Activated CD8-positive, alpha-beta memory T cell treated with anti-CD3 and anti-CD28 coated beads for 4 hours (primary cell): ENCODE measurements at places on chromosomes 3 and 15.

DNA sequence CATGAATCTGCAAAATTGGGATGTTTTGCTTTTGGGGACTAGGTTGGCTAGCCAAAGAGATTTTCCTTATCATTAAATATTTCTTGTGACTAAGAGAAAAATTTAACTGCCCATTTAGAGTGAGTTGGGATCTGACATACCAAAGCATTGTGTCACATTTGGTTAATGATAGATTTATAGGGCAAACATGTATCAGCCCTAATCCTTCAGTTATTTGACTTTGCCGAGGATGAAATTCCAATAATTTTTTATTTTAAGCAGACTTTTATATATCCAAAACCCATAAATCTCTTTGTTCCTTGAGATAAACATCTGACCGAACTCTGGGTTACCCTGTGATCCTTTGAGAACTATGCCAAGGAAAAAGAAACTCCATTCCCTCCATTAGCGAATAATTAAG is 218.9 kb downstream of the CDIN1 start:
- DNase-seq: no peak

GRCh38 chr15:58221591-58222241 is 83.5 kb downstream of the AQP9 start:
- DNase-seq: no peak

DNA sequence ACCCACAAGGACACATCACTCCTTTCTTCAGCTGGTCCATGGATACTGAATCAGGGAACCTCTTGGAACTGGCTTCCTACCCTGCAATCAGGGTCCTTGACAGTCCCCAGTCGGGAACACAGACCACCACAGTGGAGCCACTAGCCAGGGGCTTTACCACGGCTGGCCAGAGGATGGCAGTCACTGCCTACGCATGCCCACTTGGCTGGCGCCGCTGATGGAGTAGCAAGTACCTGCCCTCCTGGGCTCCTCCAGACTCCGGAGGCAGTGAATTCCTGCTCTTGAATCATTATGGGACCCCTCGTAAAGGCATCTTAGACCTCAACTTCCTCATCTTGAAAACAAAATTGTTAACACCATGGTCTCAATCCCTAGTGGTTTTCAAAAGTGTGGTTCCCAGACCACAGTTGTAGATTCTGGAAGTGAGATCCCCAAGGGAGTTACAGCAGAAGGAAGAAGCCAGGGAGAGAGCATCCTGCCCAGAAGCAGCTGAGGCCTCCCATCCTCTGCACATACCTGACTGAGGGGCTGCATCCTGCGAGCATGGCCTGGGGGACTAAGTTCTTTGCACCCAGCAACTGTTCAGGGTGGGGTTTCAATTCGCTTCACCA is 9.1 kb upstream of the SKIC8 start:
- DNase-seq: peak; percentile 13

GRCh38 chr3:88235102-88235501 is 85.3 kb downstream of the C3orf38 start:
- DNase-seq: no peak

GRCh38 chr3:190941694-190942260 is 79.3 kb upstream of the GMNC start:
- DNase-seq: no peak

GRCh38 chr3:195859061-195859845 is 47.5 kb upstream of the MUC4 start:
- DNase-seq: peak; percentile 64
